Left lung (tissue), 14 donors: ENCODE measurements at places on chromosomes 11 and 22. TPM values are rescaled to one million over a fixed set of nuclear protein-coding genes. Genes with fewer than 3 reads are reported as not detected.

Gene OR8G5
- polyA plus RNA-seq, result not detected

DNA sequence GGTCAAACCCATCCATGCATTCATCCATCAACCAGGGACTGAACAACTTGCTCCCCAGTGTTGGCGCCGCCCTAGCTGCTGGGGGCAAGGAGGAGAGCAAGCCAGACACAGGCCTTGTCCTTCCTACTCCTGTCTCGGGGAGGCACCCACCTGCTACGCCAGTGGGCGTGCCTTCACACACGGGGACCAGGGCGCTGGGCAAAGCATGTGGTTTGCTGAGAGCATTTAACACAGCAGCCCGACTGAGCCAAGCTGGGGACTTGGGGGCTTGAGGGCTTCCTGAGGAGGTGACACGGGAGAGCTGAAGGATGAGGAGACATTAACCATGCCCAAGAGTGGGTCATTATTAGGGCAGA, 30.6 kb downstream of the CACNA1I start:
- DNase-seq, result no peak

- DNase-seq, result no peak
These were observed 696 bp upstream of the MICAL2 start for GRCh38 chr11:12109591-12110196.

GRCh38 chr22:37050913-37051312, 629 bp upstream of the KCTD17 start:
- no peak for DNase-seq

DNA sequence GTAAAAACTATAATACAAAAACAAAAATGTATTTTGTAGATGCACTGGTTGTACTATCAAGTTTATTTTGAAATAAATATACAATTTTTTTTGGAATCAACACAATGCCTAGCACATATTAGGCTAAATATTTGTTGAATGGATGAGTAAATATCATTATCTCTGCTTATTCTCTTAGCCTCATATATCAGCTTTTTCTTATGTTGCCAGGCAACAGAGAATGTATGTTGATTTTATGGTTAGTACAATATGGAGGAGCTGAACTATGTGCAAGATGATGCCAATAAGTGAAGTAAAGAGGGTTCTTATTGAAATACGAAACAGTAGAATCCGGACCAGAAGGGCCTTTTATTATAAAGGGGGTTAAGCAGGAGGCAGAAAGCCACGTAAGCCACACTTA, 94.9 kb downstream of the FAR1 start:
- no peak for DNase-seq
